Stimulated activated CD4-positive, alpha-beta T cell treated with anti-CD3 and anti-CD28 coated beads, TNF-alpha, amount 100 ng/mL, for 24 hours (primary cell): ENCODE measurements at places on chromosomes 2 and 18.

DNA sequence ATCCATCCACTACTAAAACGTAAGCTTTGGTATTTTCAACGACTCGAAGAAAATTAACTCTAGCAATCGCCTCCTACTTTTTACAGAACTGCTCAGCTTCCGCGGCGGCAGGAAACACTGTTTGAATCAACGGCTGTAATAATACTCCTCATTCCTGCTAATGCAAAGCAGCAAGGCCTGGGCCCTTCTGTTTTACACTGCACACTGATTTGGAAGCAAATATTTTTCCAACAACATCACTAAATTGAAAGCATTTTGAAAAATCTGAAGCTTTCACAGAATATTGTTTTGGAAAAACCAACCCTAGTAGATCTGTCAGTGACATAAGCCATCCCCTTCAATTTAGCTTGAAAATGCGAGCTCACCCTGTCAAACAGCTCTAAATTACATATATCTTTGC is 261.2 kb downstream of the TXNL1 start:
- no peak for DNase-seq

GRCh38 chr18:37289423-37289822 is 276.2 kb downstream of the CELF4 start:
- DNase-seq: no peak

DNA sequence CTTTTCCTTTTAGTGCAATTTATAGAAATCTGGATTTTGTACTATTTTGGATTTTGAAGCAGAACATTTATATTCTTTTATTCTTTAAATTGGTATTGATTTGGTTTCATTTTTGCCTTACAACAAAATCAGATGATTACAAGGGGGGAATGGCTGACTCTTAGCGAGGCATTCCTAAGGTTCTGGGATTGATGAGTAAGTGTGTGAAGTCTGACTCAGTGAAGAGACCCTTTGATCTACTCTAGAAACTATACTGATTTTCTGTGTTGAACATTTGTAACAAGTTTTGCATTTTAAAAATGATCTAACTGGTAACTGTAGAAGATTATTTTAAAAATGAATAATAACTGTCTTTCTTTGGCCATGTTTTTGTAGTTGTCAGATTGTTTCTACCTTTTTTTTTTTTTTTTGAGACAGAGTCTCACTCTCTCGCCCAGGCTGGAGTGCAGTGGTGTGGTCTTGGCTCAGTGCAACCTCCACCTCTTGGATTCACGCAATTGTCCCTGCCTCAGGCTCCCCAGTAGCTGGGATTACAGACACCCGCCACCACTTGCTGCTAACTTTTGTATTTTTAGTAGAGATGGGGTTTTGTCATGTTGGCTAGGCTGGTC is 48.7 kb downstream of the TTC39C start:
- no peak for DNase-seq

- no peak for DNase-seq
Measured at GRCh38 chr2:27489118-27489497, 435 bp downstream of the IFT172 start.

DNA sequence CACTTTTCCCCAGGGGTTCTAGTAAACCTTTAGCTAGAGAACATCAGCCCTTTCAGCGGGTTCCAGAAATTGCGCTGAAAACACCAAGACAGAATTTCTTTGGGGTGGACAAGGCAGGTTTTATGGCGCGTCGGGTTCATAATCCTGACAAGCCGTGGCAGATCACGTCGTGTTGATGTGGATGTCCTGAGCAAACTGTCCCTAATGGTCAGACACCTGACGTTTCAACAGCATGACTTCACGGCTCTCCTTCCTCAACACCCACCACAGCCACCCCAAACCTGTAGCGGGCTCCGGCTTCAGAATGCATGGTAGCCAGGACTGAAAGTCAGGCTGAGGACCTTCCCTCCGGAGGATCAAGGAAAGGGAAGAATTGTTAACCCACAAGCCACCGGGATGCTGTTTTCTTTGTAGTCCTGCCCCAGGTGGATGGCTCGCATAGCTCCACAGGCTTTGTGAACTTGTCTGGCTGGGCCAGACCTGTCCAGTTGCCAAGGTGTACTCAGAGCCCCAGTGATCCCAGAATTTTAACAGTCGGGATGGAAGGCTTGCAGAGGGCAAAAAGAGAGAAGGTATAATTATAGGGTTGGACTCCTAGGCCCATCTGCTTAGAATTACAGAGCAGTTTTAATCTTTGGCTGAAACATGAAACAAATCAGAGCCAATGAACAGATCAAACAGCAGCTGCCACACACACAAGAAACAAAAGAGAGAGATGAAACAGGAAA is 1.5 kb downstream of the APCDD1 start:
- DNase-seq: no peak

GRCh38 chr18:29062921-29063320 is 886.0 kb upstream of the CDH2 start:
- DNase-seq: no peak
